ENCODE measurements at places on chromosomes 13 and 19.

DNA sequence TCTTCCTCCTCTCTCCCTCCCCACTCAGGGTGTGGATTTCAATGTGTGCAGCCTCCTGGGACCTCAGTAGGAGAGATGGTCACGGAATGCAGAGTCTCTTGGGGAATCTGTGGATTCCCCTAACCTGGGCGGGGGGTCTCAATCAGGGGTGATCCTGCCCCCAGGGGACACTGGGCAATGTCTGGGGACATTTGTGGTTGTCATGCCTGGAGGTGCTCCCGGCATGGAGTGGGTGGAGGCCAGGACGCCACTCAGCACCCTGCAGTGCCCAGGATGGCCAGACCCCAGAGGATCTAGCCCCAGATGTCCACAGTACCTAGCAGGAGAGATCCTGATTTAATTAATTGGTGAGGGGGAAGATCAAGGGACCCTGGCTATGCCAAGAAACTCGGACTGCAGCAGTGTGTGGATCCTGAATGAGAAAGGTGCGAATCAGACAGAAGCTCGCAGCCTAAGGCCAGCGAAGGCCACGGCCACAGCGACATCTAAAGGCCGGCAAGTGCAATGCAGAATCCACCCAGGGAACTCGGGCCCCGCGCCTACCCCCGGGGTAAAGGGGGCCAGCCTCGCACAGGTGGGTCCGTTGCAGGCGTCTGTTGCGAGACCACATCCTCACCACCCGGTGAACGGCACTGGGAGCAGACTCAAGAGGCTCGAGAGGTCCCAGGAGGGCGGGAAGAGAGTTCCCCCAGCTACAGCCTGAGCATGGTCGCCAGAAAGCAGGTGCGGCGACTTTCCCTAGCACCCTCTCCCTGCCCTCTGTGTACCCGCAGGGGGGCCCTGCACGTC lies 88.8 kb downstream of the GNG7 start:
- DNase-seq, result no peak

GRCh38 chr19:15584541-15585115 lies 30.4 kb upstream of the CYP4F8 start:
- peak; percentile 45 for DNase-seq

DNA sequence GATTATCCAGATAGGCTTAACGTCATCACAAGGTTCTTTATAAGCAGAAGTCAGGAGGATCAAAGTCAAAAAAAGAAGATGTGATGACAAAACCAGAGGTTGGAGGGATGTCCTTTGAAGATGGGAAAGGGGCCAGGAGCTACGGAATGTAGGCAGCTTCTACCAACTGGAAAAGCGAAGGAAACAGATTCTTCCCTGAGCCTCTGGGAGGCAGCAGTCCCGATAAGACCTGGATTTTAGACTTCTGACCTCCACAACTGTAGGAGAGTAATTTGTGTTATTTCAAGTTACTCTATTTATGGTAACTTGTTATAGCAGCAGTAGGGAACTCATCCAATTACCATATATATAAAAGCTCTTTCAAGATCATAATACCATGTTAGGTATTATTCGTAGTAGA lies 98.8 kb upstream of the MYCBP2 start:
- DNase-seq, result no peak

GRCh38 chr13:36445891-36446351 lies 13.6 kb downstream of the CCNA1 start:
- peak; percentile 73 for DNase-seq
